ENCODE measurements at places on chromosomes 5 and 9. TPM values are rescaled to one million over a fixed set of nuclear protein-coding genes. Genes with fewer than 3 reads are reported as not detected.

The WHRN gene
- 0.31 TPM for polyA plus RNA-seq

The TTLL11 gene
- polyA plus RNA-seq = 16.5 TPM

The SFXN1 gene
- polyA plus RNA-seq = 17.0 TPM

The OR13C9 gene
- not detected for polyA plus RNA-seq

DNA sequence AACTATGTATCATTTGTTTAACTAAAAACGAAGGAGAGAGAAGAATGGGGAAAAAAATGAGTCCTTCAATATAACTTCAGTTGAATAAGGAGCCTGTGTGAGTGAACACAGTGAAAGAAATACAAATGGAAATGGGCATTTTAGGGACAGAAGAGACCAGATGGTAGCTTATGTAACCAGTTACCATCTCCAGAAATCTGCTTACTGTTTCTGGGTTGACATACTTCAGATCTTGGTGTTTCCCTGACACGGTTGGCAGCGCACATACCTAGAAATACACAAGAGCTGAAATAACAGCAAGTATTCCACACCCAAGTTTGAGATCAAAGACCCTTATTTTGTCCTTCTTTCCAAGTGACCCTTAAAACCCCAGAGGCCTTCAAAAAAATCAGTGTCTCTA is 14.9 kb upstream of the GFRA3 start:
- no peaks in the 10 kb centered on the region for H3K36me3 ChIP-seq
- no peak overlapping the region for H3K4me3 ChIP-seq
- H3K27me3 ChIP-seq = no peaks in the 10 kb centered on the region

GRCh38 chr9:28155671-28156070 is 582.4 kb upstream of the C9orf72 start:
- H3K27ac ChIP-seq = no peak overlapping the region
- no peaks in the 10 kb centered on the region for H3K27me3 ChIP-seq
- no peaks in the 10 kb centered on the region for H3K36me3 ChIP-seq
- no peak for DNase-seq
- no peaks in the 10 kb centered on the region for H3K4me1 ChIP-seq

- no peaks in the 10 kb centered on the region for H3K27me3 ChIP-seq
- DNase-seq = no peak
- no peak overlapping the region for H3K27ac ChIP-seq
- no peak overlapping the region for H3K4me3 ChIP-seq
- H3K36me3 ChIP-seq = no peaks in the 10 kb centered on the region
Observed at GRCh38 chr5:73619606-73620333, 6.2 kb upstream of the ARHGEF28 start.

DNA sequence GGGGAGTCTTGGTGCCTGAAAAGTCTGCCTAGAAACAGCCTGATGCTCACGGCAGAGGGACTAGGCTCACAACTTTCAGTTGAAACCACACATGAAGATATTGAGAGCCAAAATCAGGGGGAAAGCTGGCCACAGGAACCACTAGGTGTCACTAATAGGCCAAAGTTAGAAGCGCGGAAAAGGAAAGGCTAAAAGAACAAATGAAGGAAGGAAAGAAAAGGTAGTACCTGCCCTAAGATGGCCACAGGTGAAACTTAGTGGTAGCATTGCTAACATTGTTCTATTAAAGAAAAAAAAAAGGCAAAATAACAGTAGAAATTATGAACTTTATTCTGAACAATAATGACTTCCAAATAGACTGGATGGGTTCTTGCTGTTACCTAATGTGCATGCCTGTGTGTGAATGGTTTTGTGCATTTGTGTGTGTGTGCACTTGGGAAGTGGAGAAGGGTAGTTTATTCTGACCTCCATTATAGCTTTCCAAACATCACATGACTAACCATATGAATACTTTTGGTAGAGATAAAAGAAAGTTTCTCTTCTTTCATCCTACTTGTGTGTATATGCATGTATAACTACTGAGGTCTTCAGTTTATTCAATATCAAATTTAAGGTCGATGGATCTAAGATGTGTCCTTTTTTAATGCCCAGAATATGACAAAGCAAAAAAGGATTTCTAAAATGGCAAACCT is 2.1 kb upstream of the RFESD start:
- H3K4me1 ChIP-seq = peaks cover 7% of the 10 kb centered on the region
- peak overlapping the region; percentile 97 for H3K27ac ChIP-seq
- H3K36me3 ChIP-seq = no peaks in the 10 kb centered on the region
- DNase-seq = no peak

DNA sequence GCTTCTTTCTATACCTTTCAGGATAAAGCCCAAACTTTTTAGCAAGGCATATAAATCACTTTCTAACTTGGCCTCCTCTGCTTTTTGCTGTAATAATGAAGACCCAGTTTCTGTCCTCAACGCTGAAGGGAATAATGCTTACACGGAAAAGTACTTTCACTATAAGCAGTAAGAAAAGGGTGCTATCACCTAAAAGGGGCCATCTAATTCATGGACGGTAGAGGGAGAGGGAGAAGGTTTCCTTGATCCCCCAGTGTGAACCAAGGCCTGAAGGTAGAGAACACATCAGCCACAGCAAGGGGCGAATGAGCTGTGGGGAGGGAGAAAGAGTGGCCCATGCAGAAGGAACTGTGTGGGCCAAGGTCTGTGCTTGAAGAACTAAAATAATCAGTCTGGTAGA is 417.7 kb upstream of the CLINT1 start:
- no peaks in the 10 kb centered on the region for H3K4me1 ChIP-seq
- no peaks in the 10 kb centered on the region for H3K36me3 ChIP-seq
- no peak for DNase-seq

GRCh38 chr9:114849450-114849849 is 43.6 kb upstream of the TNFSF15 start:
- no peaks in the 10 kb centered on the region for H3K27me3 ChIP-seq
- H3K4me3 ChIP-seq = no peak overlapping the region
- H3K4me1 ChIP-seq = no peaks in the 10 kb centered on the region
- no peaks in the 10 kb centered on the region for H3K36me3 ChIP-seq

- no peak overlapping the region for H3K4me3 ChIP-seq
- no peaks in the 10 kb centered on the region for H3K36me3 ChIP-seq
- no peaks in the 10 kb centered on the region for H3K4me1 ChIP-seq
- no peak overlapping the region for H3K27ac ChIP-seq
Observed at GRCh38 chr5:126499853-126500342, 76.7 kb downstream of the GRAMD2B start.

- no peak for DNase-seq
- no peak overlapping the region for H3K27ac ChIP-seq
- H3K27me3 ChIP-seq = no peaks in the 10 kb centered on the region
- H3K4me3 ChIP-seq = no peak overlapping the region
- no peaks in the 10 kb centered on the region for H3K36me3 ChIP-seq
Observed at GRCh38 chr9:114446036-114446435, 58.3 kb upstream of the AKNA start.
